Small intestine (tissue), 16 donors: ENCODE measurements at places on chromosomes 6 and 20.

- H3K4me1 ChIP-seq, result peaks cover 3% of the 10 kb centered on the region
- no peak overlapping the region for H3K27ac ChIP-seq
- no peak overlapping the region for H3K4me3 ChIP-seq
- no peaks in the 10 kb centered on the region for H3K27me3 ChIP-seq
Observed at GRCh38 chr20:62617711-62618483, 24.4 kb upstream of the SLCO4A1 start.

- no peak for DNase-seq
- no peak overlapping the region for H3K27ac ChIP-seq
- no peak overlapping the region for H3K4me3 ChIP-seq
- peaks cover 14% of the 10 kb centered on the region for H3K36me3 ChIP-seq
- no peaks in the 10 kb centered on the region for H3K4me1 ChIP-seq
Observed at GRCh38 chr20:61986762-61987321, 78.8 kb downstream of the TAF4 start.

DNA sequence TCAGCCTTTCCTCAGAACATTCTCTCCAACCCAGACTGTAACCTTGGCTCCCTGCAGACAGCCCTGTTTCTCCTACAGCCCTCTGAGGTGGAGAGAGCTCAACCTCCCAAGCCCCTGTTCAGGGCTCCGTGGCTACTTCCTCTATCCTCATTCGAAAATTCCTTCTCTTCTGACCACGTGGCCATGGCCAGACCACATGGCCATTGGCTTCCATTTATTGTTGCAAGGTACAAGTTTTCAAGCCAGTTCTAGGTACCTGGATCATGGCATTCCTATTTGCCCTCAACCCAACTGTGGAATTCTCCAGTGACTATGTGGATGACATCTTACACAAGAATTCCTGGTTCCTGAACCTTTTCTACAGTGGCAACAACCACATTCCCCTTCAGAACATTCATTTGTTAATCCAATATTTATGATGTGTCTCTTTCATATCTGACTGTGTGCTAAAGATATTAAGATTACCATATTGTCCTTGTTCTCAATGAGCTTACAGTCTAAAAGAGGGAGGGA lies 161.9 kb downstream of the GMPR start:
- no peaks in the 10 kb centered on the region for H3K36me3 ChIP-seq
- no peak overlapping the region for H3K4me3 ChIP-seq
- DNase-seq, result no peak
- no peaks in the 10 kb centered on the region for H3K4me1 ChIP-seq
- H3K27me3 ChIP-seq, result no peaks in the 10 kb centered on the region

- no peaks in the 10 kb centered on the region for H3K4me1 ChIP-seq
- DNase-seq, result peak; percentile 72
- peaks cover 32% of the 10 kb centered on the region for H3K36me3 ChIP-seq
- no peaks in the 10 kb centered on the region for H3K27me3 ChIP-seq
- H3K4me3 ChIP-seq, result no peak overlapping the region
- no peak overlapping the region for H3K27ac ChIP-seq
Observed at GRCh38 chr6:166490671-166491500, 95.6 kb downstream of the RAMACL start.

- no peak for DNase-seq
- no peak overlapping the region for H3K27ac ChIP-seq
- H3K36me3 ChIP-seq, result no peaks in the 10 kb centered on the region
- no peak overlapping the region for H3K4me3 ChIP-seq
- peaks cover 27% of the 10 kb centered on the region for H3K4me1 ChIP-seq
- H3K27me3 ChIP-seq, result no peaks in the 10 kb centered on the region
Observed at GRCh38 chr6:43092635-43093034, 16.5 kb downstream of the PTK7 start.

DNA sequence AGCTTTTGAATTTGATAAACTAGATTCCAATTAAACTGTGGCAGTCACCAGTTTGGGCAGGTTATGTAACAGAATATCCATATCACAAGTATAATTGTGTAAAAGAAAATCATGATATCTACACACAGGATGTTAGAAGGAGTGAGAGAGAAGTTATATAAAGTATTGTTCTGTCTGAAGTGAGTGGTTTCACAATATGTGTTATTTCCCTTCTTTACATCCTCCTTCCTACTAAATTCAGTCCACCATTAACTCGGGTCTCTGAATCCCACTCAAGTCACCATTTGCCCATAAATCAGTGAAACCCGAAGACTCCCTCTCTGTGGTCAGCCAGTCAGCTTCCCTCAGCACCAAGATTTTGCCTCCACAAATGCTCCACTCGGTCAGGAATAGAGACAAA lies 796 bp downstream of the HLA-DQB1 start:
- H3K4me3 ChIP-seq, result peak overlapping the region; percentile 84
- no peaks in the 10 kb centered on the region for H3K36me3 ChIP-seq
- peaks cover 2% of the 10 kb centered on the region for H3K4me1 ChIP-seq
- H3K27me3 ChIP-seq, result peaks cover 6% of the 10 kb centered on the region

- H3K27ac ChIP-seq, result peak within 1 kb of the TSS; percentile 94
- peak; percentile 94 for DNase-seq
- no peaks in the 10 kb centered on the region for H3K36me3 ChIP-seq
- no peaks in the 10 kb centered on the region for H3K4me1 ChIP-seq
Observed at GRCh38 chr6:32439602-32440214, at the start of gene HLA-DRA. TSS of gene HLA-DRA (plus strand) at chr6:32439887. CDS start at chr6:32439951, 64 bp downstream.

DNA sequence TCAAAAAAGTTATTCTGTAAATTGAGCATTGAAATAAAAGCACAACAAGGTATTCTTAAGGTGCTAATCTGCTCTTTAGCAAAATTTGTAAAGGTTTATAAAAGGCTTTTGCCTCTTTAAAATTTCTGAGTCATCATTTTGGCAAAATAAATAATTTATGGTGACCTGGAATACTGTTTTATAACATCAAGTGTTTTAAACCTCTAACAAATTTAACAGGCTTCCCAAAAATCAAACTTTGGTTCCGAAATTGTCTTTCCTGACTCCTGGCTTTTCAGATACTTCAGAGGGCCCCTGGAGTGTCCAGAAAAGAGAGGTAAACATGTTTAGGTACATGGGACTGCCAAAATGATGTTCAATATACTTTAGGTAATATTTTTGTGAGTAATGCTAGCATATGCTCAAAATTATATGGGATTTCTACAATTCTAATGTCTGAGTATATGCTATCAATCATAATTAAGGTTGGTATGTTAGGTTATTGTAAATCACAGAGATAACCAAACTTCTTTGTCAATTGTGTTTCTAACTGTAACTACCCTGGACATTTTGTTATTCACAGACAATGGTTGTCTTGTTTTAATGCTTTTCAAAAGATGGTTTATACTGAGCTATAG lies 160.3 kb upstream of the OLIG3 start:
- H3K27me3 ChIP-seq, result no peaks in the 10 kb centered on the region
- no peak overlapping the region for H3K27ac ChIP-seq
- no peak for DNase-seq
- peaks cover 43% of the 10 kb centered on the region for H3K4me1 ChIP-seq
- no peak overlapping the region for H3K4me3 ChIP-seq

DNA sequence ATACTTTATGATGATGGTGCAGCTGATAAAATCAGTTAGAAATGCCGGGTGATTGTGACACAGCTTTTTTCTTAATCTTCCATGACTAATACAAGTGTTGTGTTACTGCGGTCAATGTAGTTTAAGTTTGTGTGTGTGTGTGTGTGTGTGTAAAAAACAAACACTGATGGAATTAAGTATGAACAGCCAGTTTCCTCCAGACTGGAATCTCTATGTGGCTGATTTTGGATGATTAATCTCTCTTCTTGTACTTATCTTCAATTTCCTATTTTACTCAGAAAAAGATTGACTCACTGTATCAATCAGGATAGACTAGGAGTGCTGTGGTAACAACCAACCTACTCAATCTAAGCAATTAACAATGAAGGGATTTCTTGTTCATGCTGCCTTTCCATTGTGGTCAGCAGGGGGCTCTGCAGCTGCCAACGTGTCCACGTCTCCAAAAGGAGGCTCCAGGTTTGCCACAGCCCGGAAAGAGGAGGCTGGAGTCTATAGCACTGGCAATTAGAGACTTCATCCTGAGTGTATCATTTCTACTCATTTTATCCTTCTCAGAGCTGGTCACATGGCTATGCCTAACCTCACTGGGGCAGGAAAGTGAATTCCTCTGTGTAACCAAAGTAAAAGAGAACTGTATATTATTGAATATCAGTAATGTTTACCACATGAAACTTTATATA lies 107.7 kb downstream of the CD109 start:
- no peaks in the 10 kb centered on the region for H3K27me3 ChIP-seq
- H3K4me3 ChIP-seq, result no peak overlapping the region
- H3K27ac ChIP-seq, result no peak overlapping the region
- no peaks in the 10 kb centered on the region for H3K36me3 ChIP-seq
- peak; percentile 11 for DNase-seq

GRCh38 chr6:43129434-43130194 lies 41.5 kb upstream of the SRF start:
- H3K27ac ChIP-seq, result no peak overlapping the region
- H3K36me3 ChIP-seq, result no peaks in the 10 kb centered on the region
- H3K4me3 ChIP-seq, result no peak overlapping the region
- no peak for DNase-seq
- H3K27me3 ChIP-seq, result no peaks in the 10 kb centered on the region
- no peaks in the 10 kb centered on the region for H3K4me1 ChIP-seq

GRCh38 chr20:20440481-20440880 lies 72.6 kb downstream of the INSM1 start:
- no peak overlapping the region for H3K27ac ChIP-seq
- no peak overlapping the region for H3K4me3 ChIP-seq
- no peaks in the 10 kb centered on the region for H3K27me3 ChIP-seq
- peaks cover 30% of the 10 kb centered on the region for H3K36me3 ChIP-seq
- H3K4me1 ChIP-seq, result peaks cover 3% of the 10 kb centered on the region
- no peak for DNase-seq

DNA sequence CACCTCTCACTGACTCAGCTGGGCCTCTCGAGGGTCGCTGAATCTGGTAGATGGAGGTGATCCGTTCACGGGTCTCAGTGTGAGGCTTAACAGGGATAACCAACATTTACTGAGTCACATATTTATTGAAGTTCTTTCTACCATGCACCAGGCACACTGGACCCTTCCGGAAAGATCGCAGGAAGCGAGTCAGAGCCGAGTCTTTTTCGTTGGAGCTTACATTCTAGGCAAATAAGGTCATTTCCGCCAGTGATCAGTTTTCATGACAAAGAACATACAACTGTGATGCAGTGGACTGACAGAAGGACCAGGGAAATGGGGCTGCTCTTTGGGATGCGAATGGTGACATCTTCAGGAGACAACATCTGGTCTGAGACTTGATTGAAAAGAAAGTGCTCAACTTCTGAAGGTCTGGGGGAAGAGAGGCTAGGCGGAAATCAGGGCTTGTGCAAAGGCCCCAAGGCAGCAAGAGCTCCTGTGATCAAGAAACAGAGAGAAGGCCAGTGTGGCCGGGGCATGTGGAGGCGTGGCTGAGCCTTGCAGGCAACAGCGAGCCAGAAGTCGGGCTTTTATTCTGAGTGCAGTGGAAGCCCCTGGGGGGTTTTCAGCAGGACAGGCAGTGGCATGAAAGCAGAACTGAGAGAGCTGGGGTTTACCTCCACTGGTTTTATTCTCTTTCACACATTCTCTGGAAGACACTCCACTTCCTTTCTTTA lies 56.7 kb downstream of the APCDD1L start:
- no peaks in the 10 kb centered on the region for H3K4me1 ChIP-seq
- no peak overlapping the region for H3K27ac ChIP-seq
- H3K27me3 ChIP-seq, result no peaks in the 10 kb centered on the region

DNA sequence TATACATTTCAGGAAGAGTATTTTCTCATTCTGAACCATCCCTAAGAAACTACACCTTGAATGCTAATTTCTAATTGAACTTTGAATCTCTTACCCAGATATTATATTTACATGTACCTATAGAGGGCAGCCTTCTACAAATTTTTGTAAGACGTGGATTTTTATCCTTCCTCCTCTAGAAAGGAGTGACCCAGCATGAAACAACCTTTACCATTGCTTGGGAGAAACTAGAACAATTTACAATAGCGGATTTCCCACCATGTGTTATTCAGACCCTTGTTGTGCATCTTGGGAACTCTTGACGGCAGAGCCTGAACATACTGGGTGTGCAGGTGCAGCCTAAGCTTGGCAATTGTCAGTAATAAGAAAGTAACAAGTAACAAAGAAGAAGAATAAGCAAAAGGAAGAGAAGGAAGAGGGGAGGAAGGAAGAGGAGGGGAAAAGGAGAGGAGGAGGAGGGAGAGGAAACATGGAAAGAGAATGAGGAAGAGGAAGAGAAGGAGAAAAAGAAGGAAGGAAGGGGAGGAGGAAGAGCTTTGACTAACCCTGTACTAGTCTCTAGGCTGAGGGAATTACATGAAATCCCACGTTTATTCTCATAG lies 10.8 kb upstream of the TAAR1 start:
- DNase-seq, result peak; percentile 64
- H3K27me3 ChIP-seq, result no peaks in the 10 kb centered on the region
- no peak overlapping the region for H3K4me3 ChIP-seq
- peak overlapping the region; percentile 14 for H3K27ac ChIP-seq
- peaks cover 19% of the 10 kb centered on the region for H3K4me1 ChIP-seq

GRCh38 chr6:254016-254415 lies 38.3 kb upstream of the DUSP22 start:
- H3K4me1 ChIP-seq, result no peaks in the 10 kb centered on the region
- no peaks in the 10 kb centered on the region for H3K27me3 ChIP-seq
- no peaks in the 10 kb centered on the region for H3K36me3 ChIP-seq
- H3K27ac ChIP-seq, result no peak overlapping the region

DNA sequence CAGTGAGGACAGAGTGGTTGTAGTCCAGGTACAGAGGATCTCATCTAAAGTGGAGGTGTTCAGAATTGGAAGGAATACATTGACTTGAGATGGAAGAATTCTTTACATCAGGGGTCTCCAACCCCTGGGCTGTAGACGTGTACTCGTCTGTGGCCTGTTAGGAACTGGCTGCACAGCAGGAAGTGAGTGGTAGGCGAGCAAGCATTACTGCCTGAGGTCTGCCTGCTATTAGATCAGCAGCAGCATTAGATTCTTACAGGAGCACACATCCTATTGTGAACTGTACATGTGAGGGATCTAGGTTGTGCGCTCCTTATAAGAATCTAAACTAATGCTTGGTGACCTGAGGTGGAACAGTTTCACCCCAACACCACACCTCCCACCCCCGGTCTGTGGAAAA lies 121.1 kb downstream of the CDKAL1 start:
- H3K36me3 ChIP-seq, result peaks cover 3% of the 10 kb centered on the region
- H3K27me3 ChIP-seq, result no peaks in the 10 kb centered on the region
- no peak overlapping the region for H3K27ac ChIP-seq
- DNase-seq, result no peak

- H3K27me3 ChIP-seq, result no peaks in the 10 kb centered on the region
- no peak for DNase-seq
- H3K4me3 ChIP-seq, result no peak overlapping the region
- no peak overlapping the region for H3K27ac ChIP-seq
- H3K4me1 ChIP-seq, result no peaks in the 10 kb centered on the region
- H3K36me3 ChIP-seq, result no peaks in the 10 kb centered on the region
Observed at GRCh38 chr20:8578161-8578865, 446.2 kb downstream of the PLCB1 start.

DNA sequence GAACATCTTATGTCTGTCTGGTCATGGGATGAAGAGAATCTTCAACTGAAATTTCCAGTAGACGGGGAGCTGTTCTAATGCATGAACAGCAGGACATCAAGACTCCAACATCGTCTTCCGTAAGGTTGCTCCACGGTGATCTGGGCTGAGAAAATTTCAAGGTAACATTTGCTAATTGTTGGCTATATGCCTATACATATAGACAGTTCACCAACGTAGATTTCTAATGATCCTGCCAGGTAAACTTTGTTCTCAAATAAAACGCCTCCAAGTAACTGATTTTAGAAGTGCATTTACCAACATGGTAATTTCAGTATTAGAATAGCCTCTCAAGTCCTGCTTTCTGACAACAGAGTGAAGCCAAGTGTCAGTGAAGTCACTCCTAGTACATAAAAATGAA lies 11.3 kb upstream of the PXDC1 start:
- H3K36me3 ChIP-seq, result no peaks in the 10 kb centered on the region
- H3K27me3 ChIP-seq, result no peaks in the 10 kb centered on the region
- no peak for DNase-seq
- no peak overlapping the region for H3K27ac ChIP-seq
- H3K4me1 ChIP-seq, result no peaks in the 10 kb centered on the region
- no peak overlapping the region for H3K4me3 ChIP-seq
